ENCODE measurements at places on chromosomes 3 and 15.

DNA sequence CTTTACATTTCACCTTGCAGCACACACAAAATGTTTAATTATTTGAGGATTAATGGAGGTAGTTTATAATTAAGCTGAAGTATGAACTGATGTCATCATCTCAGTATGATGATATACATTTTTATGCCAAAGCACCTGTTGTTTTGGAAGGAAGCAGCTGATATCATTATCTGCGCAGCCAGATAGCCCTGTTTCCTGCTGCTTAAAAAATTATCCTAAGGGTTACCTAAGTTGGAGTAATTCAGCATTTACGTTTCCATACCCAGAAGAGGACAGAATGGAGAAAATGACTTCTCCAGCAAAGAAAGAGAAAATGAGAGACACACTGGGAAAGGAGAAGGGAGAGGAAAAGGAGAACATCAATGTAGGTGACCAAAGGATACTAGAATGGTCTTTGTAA is 370.3 kb upstream of the PLSCR5 start:
- no peak for DNase-seq

- no peak for DNase-seq
Measured at GRCh38 chr3:116947148-116947547, 237.6 kb downstream of the TUSC7 start.

DNA sequence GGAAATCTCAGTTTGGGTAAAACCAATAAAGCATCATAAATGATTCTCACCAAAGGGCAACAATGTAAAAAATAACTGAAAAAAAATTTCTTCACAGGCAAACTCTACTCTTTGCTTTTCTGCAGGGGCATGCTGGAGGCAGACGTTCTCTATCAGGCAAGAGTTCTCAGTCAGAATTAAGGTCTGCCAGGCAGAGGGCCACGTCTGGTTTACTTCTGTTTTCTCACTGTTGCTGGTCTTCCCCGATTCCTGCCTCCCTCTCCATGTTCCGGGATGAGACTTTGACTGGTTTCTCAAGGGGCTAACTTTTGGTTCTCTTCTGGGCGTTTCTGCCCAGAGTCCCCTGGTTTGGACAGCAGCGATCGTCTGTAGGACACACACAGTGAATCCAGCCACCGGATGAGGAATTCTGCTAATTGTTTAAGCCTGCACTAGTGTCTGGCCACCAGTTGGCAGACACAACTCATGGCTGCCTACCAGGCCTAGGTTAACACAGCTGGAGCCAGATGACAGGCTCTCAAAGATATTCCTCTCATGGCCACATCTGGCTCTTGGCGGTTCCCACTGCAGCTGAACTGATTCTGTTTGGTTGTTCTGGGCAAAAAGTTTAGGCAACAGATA is 273.1 kb downstream of the FOXP1 start:
- peak; percentile 55 for DNase-seq

DNA sequence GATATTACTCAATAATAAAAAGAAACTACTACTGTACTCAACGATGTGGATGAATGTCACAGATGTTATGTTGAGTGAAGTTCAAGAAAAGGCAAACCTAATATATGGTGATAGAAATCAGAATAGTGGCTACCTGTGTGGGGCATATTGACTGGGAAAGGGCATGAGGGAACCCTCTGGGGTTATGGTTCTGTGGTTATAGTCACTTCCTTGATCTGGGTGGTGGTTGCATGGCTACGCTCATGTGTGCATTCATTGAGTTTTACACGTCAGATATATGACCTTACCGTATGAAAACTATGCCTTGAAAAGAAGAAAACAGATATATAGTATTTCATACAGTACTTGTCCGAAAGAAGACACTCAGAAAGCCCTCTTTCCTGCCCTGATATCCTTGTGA is 331.0 kb upstream of the LRRFIP2 start:
- DNase-seq, result no peak

DNA sequence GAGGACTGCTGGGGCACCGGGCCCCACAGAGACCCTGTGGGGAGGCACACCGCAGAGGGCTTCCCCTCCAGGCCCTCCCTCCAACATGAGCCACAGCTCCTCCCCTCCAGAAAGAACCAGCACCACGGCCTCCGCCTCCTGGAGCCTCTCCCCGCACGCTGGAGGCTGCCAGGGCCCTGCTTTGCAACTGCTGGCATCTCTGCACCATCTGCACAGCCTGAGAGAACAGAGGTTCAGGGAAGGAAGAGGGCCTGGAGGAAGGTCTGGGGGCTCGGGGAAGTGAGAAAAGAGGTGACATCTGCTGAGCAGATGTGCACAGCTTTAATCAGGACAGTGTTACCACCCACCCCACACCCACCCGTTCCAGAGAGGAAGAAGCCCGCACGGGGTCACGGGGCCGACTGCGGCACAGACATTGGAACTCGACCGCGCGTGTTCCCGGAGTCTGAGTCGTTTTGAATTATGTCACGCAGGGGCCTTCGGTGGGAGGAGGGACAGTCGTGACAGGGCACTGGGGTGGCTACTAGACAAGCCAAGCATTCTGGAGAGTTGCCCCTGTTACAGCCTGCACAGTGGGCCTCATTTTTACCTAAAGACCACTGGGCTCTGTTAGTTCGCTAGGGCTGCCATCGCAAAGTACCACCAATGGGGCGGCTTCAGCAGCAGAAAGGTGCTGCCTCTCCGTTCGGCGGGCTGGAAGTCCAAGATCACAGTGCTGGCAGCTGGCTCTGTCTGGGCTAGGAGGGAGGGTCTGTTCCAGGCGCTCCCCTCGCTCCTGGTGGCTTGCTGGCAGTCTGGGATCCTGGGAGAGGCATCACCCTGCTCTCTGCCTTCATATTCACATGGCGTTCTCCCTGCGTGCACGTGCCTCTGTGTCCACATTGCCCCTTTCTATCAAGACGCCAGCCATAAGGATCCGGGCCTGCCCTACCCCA is 194.8 kb downstream of the XXYLT1 start:
- DNase-seq, result no peak

Measured in IMR-90 (cell line).